Ascending aorta (tissue), 2 donors: ENCODE measurements at places on chromosomes 11 and 22.

DNA sequence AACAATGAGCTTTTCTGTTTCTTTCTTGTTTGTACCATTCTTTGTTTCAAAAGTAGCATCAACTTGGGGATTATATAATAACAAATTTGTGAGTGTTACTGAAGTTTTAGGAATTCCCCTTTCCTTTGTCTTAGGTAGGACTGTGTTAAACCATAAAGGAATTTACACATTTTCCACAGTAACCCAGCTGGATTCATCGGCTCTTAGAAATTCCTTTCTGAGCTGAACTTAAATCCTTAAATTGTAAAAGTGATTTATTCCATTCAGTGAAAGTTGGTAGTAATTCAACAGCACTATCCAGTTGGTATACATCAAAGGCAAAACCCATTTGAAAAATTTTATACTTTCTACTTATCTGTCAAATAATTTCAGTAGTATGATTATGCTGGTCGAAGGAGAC is 11.8 kb downstream of the EMSY start:
- no peak for DNase-seq

DNA sequence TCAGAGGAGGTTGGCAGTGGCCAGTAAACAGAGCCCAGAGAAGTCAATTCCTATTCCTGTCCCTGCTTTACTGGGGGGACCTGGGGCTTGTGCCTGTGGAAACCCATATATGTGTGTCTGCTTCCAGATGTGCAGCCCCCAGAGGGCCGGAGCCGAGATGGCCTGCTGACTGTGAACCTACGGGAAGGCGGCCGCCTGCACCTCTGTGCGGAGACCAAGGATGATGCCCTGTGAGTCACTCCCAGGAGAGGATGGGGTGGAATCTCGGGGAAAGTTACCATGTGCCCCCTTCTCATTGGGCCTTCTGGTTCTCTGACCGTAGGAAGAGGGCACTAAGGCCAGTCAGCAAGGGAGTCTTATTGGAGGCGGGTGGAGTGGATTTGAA is 5.3 kb downstream of the PLEKHB1 start:
- DNase-seq: no peak

- no peak for DNase-seq
Measured at GRCh38 chr11:33147559-33147958, 13.7 kb downstream of the CSTF3 start.

DNA sequence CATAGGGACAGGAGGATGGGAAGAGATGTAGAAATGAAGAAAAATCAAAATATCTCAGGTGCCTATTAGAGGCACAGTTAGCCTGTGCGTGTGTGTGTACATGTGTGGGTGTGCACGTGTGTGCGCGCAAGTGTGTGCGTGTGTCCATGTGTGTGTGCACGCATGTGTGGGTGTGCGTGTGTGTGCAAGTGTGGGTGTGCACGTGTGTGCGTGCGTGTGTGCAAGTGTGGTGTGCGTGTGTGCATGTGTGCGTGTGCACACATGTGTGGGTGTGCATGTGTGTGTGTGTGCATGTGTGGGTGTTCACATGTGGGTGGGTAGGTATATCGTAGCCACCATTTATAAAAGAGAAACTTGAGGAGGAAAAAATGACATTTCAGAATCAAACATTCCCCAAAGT is 9.4 kb downstream of the CRYBB2 start:
- no peak for DNase-seq
